Stimulated activated CD8-positive, alpha-beta memory T cell treated with anti-CD3 and anti-CD28 coated beads, Interleukin-4, amount 100 ng/mL, for 4 hours (primary cell): ENCODE measurements at places on chromosomes 5 and 9.

DNA sequence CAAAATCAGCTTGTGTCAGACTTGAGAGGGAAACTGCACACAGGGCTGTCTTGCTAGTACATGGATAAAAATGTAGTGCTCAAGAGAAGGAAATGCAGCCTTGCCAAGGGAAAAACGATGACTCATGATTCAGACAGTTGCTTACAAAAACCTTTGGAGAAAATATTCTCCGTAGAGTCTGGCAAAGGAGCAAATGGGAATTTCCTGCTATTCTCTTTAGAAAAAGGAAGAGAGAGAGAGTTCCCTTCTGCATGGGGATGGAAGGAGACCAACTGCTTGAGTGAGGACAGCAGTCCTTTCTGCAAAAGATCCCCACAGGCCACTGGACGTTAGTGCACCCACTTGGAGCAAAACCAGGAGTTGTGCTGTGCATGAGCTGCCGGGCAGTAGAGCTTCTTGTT, 7.6 kb downstream of the IFNB1 start:
- no peak for DNase-seq

GRCh38 chr5:125717209-125717608, 706.0 kb upstream of the GRAMD2B start:
- no peak for DNase-seq

DNA sequence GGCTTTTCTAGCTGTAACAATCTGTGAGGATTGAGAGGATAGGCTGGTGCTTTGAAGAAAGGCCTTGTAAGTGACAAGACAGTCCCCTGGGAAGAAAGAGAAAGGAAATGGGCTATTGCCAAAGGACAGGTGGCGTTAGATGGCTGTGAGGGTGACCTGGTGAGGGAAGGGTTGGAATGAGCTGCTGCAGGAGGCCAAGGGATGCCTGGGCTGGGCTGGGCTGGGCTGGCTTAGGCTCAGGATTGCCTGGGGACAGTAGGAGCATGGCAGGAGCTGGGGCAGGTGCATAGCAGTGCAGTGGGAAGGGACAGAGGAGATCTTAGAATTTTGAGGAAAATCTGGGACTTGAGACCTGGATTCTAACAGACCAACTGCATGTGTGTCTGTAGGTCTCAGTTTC, 9.7 kb upstream of the MYOZ3 start:
- no peak for DNase-seq

GRCh38 chr5:147101659-147102369, 133.0 kb upstream of the STK32A start:
- DNase-seq, result no peak

GRCh38 chr5:17024686-17025180, 88.6 kb upstream of the MYO10 start:
- no peak for DNase-seq

GRCh38 chr9:78030553-78031443, 813 bp downstream of the GNAQ start:
- DNase-seq, result no peak

DNA sequence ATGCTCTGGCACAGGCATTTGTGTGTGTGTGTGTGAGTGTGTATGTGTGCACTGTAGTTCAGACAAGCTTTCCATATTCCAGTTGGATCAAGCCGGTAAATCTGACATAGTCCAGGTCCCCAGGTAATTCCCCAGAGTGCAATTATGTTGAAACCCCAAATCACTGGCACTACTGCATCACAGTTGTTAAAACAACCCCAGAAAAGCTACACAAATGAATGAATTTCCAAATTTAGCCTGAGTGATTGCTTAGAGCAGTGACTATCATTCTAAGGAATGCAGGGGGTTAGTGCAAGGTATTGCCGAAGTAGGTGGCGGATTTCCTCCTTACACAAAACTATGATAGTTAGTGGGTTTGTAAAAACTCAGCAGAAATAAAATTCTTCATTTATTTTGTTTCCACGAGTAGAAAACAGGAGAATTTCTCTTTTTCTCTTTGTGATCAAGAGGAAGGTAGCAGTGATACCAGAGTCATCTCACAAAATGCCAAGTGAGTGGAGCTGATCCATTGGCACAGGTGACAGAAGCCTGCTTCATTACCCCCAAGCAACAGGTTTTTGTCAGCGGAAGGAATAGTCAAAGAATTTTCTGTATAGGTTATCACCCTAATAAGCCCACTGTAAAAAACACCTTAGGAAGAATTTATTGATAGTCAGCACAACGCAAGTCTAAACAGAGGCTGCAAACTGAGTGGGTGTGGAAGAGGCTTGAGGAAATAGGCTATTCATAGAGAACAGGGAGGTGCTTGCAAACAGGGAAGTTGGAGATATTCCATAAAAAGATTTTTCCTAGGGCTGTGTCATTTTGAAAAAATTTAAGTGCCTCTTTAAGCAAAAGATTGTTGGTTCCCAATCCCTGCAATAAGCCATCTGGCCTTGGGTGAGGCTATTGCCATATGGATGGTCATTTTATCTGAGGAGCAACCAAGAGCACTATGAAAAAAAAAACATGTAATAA, 385.1 kb downstream of the CHSY3 start:
- no peak for DNase-seq

- DNase-seq, result no peak
Measured at GRCh38 chr5:137791387-137791786, 37.2 kb upstream of the HNRNPA0 start.

GRCh38 chr5:122377026-122377425, 65.0 kb downstream of the SNCAIP start:
- DNase-seq, result no peak

GRCh38 chr5:177389241-177390169, 5.3 kb downstream of the SLC34A1 start:
- DNase-seq, result no peak

- no peak for DNase-seq
Measured at GRCh38 chr5:1722877-1723276, 76.8 kb downstream of the MRPL36 start.

DNA sequence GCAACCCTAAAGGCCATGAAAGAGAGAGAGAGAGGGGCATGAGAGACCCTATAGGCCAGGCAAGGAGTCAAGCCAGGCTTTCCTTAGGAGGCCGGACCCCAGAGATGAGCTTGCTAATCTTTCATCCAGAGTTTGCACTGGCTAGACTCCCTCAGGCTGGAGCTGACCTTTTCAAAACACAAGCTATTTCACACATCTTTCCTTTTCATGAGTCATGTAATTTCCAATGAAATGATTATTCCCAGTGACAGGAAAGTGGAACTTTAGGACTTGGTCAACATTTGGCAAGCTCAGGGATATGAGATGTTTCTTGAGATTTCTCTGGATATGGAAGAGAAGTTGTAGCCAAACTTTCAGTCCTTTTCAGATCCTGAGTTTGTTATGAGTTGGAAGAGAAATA, 117.7 kb downstream of the TARS1 start:
- no peak for DNase-seq

- no peak for DNase-seq
Measured at GRCh38 chr5:138819081-138819480, 56.1 kb downstream of the LRRTM2 start.

DNA sequence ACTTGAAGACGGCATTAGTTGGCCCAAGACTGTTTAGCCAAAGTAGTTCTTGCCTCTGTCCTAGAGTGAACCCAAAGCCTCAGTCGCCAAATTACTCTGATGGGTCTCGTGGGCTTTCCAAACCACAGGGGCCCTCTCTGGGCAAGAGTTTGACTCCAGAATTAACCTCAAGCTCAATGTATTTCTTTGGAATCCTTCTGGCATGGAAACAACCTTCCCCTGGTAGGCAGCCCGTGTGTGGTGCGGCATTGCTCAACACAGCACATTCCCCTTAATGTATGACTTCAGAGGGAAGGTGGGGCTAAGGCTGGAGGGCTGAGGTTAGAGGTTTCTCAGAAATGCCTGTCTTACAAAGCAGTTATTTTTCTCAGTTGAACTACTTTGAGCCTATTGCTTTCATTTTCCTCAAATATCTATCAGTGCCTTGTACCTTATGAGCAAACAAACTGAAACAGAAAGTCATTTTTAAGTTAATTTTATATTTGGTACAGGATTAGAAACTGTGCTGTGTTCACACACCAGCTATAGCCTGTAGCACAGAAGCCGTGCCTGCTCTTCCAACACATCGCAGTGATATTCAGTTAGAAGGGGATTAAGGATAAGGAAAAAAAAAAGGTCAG, 123.9 kb upstream of the HAPLN1 start:
- no peak for DNase-seq

- no peak for DNase-seq
Measured at GRCh38 chr9:76191493-76191892, 202.7 kb downstream of the RFK start.

GRCh38 chr9:75002422-75003023, 25.6 kb downstream of the CARNMT1 start:
- no peak for DNase-seq

DNA sequence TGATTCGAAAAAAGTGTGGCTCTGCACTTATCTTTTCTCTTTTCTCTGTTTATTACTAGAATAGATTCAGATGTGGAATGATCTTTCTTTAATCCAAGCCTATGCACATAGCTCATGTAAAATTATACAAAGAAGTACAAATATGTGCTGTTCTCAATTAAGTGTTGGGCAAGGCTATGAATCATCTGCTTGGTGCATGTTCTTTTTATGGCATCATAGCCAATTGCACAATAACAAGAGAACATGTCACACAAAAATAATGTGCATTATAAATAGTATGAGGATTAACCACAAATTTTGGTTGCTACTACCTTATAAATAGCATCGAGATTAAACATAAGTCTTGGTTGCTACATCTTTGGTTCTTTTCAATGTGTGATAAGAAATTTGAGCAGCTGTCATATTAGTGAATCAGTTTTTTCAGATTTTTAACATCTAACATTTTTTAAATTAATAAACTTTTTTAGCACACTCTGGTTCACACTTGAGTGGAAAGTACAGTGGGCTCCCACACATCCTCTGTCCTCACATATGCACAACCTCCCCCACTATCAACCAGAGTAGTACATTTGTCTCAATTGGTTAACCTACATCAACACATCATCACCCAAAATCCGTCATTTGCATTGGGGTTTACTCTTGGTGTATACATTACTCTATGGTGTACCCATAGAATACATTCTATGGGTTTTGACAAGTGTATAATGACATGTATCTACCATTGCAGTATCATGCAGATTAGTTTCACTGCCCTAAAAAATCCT, 6.8 kb upstream of the RECK start:
- no peak for DNase-seq

DNA sequence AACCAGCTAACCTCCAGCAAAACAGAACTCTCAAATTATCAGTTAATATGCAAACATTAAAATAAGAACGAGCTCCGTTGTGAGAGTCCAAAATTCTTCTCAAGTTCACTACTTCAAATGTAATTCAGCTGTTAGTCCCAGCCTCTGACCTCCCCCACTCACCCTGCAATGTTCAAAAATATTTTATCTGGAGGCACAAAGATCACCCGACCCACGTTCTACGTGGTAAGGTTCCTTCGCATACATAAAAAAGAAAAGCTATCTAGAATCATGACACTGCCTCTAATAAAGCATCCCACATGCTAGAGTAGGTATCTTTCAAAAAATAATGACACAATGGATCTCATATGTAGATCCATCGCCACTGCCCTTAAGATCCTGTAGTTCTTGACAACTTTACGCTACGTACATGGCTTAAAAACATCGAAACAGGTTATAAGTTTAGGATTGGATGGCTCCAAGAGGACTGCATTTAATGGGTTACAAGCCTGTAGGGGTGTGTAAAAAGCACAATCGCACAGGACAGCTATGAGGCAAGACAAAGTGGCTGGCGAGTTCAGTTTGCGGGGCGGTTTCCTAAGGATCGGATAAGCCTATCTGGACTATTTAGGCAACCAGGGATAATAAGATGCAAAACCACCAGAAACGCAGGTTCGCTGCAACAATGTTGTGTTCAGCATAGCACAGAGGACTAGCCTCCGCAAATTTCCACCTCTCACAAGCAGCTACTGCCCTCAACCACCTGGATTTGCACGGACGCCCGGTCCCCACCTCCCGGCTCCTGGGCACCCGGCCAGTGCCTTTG, 969 bp downstream of the CLK4 start:
- DNase-seq, result no peak

DNA sequence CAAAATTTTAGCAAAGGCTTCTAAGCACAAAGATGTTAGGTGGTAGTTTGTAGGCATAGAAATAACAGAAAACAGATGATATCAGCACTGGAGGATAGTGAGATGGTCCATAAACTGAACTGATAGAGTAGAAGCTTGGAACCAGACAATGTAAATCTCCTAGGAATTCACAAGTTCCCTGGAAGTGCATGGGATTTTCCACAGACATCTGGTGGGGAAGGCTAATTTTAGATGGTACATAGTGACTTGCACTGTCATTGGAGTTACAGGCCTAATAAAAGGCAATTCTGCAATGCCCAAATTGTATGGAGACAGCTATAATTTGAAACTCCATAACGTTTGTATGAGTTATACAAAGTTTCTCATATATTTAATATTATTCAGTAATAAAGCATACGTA, 653.0 kb upstream of the MEF2C start:
- DNase-seq, result no peak

DNA sequence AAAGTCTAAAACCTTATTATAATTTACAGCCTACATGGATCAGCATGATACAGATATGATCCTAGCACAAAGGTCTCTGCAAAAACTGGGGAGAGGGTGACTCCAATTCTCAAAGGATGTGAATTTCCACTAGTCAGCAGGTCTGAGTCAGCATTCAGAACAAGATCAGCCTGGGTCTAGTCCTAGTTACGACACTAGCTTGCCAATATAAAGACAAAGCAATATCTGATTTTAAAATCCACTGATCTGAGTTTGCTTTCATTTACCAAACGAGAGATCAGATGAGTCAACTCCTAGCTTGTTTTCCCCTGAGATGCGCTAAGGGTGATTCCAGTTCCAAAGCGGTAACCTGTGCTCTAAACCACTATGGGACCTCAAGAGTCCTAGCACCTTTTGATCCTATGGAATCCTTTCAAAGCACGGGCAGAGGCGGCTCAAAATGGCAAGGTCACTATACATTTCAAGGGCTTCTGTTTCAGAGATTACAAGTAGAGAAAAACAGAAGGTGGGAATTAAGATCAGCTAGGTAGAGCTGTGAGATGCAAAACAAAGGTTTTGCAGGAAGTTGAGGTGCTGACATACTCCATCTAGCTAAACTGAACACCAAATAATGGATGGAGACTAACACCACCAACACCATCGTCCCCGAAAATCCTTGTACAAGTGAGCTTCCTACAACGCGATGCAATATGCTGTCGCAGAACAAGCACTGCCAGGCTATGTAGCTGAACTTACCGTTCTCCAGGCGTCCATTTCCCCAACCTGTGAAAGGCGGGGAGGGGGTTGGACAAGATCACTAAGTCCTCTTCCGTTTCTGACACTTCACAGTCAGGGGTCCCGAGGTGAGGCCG, 906 bp downstream of the SLC25A51 start:
- DNase-seq, result no peak

DNA sequence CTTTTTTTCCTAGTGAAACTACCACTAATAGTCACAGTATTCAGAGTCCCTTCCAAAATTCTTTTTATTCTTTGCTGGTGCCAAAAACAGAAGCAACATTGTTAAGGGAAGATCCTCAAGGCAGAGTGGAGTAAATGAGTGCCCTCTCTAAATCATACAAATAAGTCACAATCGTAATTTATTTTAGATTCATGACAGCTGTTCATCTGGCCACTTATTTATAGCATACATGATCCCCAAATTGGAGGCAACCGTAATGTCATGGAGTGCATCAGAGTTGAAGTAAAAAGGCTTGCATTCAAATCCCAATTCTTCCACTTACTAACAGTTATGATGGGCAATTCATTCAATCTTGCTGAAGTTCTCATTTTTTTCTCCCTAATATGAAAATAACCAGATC, 33.4 kb downstream of the POLK start:
- no peak for DNase-seq
